ENCODE measurements at places on chromosomes 1 and 21. TPM values are rescaled to one million over a fixed set of nuclear protein-coding genes. Genes with fewer than 3 reads are reported as not detected.

- H3K36me3 ChIP-seq, result no peaks in the 10 kb centered on the region
- H3K4me3 ChIP-seq, result no peak overlapping the region
- H3K27ac ChIP-seq, result no peak overlapping the region
- no peak for DNase-seq
Observed at GRCh38 chr21:16082038-16082816, 352.4 kb downstream of the USP25 start.

FALEC gene
- not detected for polyA plus RNA-seq

DNA sequence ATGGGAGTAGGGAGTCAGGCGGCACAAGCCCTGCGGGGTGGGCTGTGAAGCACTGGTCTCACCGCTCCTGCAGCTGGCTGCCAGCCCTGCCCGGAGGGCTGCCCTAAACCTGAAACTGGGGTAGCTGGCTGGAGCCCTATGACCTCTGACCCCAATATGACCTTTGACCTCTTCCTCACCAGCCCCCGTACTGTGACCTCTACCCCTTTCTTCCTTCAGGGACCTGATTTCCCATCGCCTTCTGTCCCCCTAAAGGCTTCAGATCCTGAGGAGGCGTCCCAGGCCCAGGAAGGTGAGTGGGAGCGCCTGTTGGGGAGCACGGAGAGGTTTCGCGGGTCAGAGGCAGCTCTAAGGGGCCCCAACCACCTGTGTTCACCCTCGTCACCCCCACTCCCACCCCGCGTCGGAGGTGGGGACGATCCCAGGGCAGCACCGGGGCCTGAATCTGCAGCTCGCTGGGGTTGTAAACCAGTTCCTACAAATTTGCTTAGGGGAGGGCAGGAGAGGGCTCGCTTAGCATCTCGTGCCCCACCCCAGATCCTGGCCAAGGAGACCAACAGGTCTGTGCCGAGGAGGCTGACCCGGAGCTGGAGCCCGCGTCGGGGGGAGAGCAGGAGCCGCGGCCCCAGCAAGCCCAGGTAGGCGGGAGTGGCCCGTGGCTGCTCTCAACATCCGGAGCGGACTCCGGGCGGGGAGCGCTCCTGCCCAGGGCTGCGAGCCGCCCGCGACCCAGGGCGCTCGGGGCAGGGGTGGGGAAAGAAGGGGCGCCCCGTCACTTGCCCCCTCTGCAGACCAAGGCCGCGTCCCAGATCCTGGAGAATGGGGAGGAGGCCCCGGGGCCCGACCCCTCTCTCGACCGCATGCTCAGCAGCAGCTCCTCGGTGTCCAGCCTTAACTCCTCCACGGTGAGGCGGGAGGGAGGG is 7.3 kb downstream of the SYTL1 start:
- peak; percentile 17 for DNase-seq
- peaks cover 26% of the 10 kb centered on the region for H3K4me1 ChIP-seq
- no peaks in the 10 kb centered on the region for H3K36me3 ChIP-seq
- peak overlapping the region; percentile 78 for H3K4me3 ChIP-seq
- no peak overlapping the region for H3K27ac ChIP-seq
- no peaks in the 10 kb centered on the region for H3K27me3 ChIP-seq

RPL5 gene
- 2,814 TPM for polyA plus RNA-seq

GRCh38 chr1:181089017-181089675 is 646 bp downstream of the IER5 start:
- no peaks in the 10 kb centered on the region for H3K27me3 ChIP-seq
- H3K36me3 ChIP-seq, result peaks cover 9% of the 10 kb centered on the region

C1orf21 gene
- polyA plus RNA-seq, result 0.27 TPM

DNA sequence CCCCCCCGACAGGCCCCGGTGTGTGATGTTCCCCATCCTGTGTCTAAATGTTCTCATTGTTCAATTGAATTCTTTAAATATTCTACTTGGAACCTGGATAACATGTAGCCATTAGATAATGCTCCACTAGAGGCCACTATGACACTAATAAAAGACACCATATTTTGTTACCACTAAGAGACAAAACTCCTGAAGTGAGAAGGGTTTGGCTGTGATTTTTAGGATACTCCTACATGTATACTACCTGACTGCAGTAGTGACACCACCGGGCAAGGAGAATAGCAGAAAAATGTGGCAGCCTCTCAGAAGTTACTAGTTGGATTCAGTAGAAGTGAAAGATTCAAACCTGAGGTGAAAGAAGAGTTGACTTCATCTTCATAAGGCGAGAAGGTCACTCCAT is 36.0 kb downstream of the F5 start:
- peaks cover 10% of the 10 kb centered on the region for H3K27me3 ChIP-seq
- H3K27ac ChIP-seq, result no peak overlapping the region
- H3K4me1 ChIP-seq, result no peaks in the 10 kb centered on the region
- H3K4me3 ChIP-seq, result no peak overlapping the region
- no peaks in the 10 kb centered on the region for H3K36me3 ChIP-seq
- DNase-seq, result peak; percentile 29

GRCh38 chr21:37742532-37742931 is 173.7 kb downstream of the KCNJ6 start:
- DNase-seq, result no peak
- no peaks in the 10 kb centered on the region for H3K36me3 ChIP-seq
- H3K4me3 ChIP-seq, result no peak overlapping the region
- H3K4me1 ChIP-seq, result peaks cover 3% of the 10 kb centered on the region

DNA sequence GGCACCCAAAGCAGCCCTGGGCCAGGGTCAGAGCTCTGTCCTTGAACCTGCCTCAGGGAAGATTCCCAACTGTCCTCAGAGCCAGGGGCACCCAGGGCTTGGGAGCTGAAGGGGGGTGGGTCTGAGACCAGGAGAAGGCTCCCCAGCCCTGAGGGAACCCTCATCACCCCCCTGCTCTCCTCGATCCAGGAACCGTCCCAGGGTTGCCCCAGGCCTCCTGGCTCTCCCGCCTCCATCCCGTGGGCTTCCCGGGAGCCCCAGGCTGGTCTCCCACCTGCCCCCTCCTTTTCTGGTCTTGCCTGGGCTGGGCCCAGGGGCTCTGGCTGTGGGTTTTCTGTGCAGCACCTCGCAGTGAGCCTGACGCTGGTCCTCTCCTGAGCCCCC is 6.7 kb upstream of the SAMD11 start:
- DNase-seq, result no peak
- no peak overlapping the region for H3K27ac ChIP-seq
- peaks cover 96% of the 10 kb centered on the region for H3K27me3 ChIP-seq

- H3K27ac ChIP-seq, result no peak overlapping the region
- no peaks in the 10 kb centered on the region for H3K36me3 ChIP-seq
- H3K4me1 ChIP-seq, result no peaks in the 10 kb centered on the region
- no peak overlapping the region for H3K4me3 ChIP-seq
- no peak for DNase-seq
Observed at GRCh38 chr1:14082331-14082730, 382.3 kb downstream of the PRDM2 start.

POU3F1 gene
- polyA plus RNA-seq, result 1.1 TPM

PROK1 gene
- polyA plus RNA-seq, result not detected

- no peak for DNase-seq
- no peaks in the 10 kb centered on the region for H3K36me3 ChIP-seq
- H3K27me3 ChIP-seq, result no peaks in the 10 kb centered on the region
- H3K4me3 ChIP-seq, result no peak overlapping the region
Observed at GRCh38 chr1:150555971-150556865, 7.0 kb downstream of the ADAMTSL4 start.

GRCh38 chr1:26522073-26522472 is 7.5 kb upstream of the RPS6KA1 start:
- no peak overlapping the region for H3K4me3 ChIP-seq
- H3K27me3 ChIP-seq, result peaks cover 22% of the 10 kb centered on the region
- no peak for DNase-seq
- no peaks in the 10 kb centered on the region for H3K4me1 ChIP-seq
- no peak overlapping the region for H3K27ac ChIP-seq
- no peaks in the 10 kb centered on the region for H3K36me3 ChIP-seq

CCDC30 gene
- 0.72 TPM for polyA plus RNA-seq

DNA sequence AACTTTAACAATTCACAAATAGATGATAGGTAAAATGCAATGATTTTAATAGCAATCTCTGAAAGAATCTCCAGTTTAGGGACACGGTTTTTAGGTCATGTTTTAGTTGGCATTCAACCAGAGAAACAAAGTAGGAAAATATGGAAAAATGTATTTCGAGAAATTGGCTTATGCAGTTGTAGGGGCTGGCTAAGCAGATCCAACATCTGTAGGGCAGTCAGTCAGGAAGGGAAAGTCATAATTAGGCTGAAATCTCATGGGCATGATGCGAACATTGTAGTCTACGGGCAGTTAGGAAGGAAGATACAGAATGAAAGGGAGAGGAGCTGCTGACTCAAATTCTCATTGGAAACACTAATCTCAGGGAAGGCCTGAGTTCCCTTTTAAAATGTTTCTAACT is 1276.0 kb upstream of the ADGRL4 start:
- H3K4me1 ChIP-seq, result no peaks in the 10 kb centered on the region
- H3K4me3 ChIP-seq, result no peak overlapping the region
- no peaks in the 10 kb centered on the region for H3K36me3 ChIP-seq
- DNase-seq, result no peak
- no peaks in the 10 kb centered on the region for H3K27me3 ChIP-seq

DNA sequence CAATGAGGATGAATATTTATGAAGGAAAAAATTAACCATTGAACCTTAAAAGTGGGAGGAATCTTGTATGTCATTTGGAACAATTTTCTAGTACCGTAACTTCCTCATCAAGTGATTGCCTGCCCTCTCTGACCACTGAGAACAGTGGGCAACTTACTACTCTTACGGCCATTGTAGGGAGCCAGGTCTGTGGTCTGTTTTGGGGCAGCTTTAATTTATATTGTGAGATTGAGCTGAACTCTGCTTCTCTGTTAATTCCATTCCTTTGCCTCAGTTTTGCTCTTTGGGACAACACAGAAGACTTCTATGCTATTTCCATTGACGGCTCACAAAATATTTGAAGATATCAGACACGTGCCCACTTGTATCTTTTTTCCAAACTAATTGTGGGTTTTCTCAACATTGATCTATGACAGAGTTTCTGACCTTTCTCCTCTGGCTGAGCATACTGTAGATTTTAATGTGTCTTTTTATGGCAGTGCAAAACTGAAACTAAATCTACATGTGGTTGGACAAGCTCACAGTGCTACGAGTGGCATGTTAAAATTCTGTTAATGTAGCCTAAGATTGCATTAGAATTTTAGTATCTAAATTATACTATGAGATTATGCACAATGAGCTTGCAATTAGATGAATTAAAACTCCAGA is 27.8 kb upstream of the ZNF281 start:
- H3K4me1 ChIP-seq, result peaks cover 5% of the 10 kb centered on the region
- no peak overlapping the region for H3K27ac ChIP-seq
- H3K36me3 ChIP-seq, result no peaks in the 10 kb centered on the region
- peaks cover 4% of the 10 kb centered on the region for H3K27me3 ChIP-seq

DNA sequence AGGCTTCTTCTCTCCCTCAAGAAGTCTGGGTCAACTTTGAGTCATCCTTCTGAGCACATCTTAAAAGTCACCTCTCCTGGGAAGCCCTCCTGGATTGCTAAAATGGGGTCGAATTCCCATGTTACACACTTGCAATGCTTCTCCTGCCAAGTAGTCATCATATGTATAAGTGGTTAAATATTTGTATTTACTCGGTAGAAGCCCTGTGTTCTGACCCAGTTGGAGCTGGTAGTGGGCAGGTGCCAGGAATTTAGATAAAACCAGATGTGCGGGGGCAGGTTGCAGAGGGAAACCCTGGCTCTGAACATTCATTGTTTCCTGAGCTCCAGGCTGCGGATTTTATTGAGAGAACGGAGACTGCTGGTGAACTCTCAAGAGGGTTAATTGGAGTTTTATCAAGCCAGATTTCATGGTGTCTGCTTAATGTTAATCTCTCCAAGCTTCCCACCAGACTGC is 52.8 kb upstream of the RPL11 start:
- no peak overlapping the region for H3K27ac ChIP-seq
- H3K4me3 ChIP-seq, result no peak overlapping the region
- H3K36me3 ChIP-seq, result no peaks in the 10 kb centered on the region
- no peaks in the 10 kb centered on the region for H3K27me3 ChIP-seq
- H3K4me1 ChIP-seq, result peaks cover 40% of the 10 kb centered on the region

PRELP gene
- not detected for polyA plus RNA-seq
